Aorta (tissue), 5 donors: ENCODE measurements at places on chromosomes 7 and 10.

DNA sequence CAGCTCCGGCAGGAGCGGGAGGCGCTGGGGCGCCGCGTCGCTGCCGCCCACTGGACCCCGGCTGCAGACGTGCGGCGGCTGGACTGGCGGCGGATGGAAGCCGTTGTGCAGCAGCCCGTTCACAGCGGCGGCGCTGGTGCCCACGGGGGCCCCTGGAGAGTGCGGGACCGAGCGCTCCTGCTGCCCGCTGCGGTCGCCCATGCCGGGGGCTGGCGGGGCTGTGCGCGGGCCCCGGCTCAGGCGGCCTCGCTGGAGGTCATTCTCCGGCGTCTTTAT lies 413 bp downstream of the PANK1 start:
- no peak for DNase-seq

GRCh38 chr7:101740981-101741725 lies 76.3 kb upstream of the CUX1 start:
- no peak for DNase-seq

GRCh38 chr7:73830681-73831583 lies at the start of gene CLDN4:
CLDN4 (plus strand) TSS chr7:73830996; CDS start chr7:73831202, 206 bp downstream.
- DNase-seq = no peak

DNA sequence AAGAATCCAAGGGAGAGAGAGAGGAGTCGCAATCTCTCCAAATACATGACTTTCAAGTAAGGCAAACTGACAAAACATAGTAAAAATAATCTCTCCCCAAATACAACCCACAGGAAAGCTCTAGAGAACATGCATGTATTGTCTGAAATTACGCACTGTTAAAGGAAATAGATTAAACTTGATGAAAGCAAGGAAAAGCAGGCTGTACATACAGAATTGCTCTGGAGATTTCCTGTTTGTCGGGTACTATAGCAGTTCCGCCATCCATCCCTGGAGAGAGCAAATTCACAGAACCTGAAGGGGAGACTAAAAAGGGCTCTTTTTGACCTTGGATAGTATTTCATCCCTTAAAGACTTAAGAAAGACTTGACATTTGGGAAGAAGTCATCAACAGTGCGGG lies 170.2 kb upstream of the BET1 start:
- no peak for DNase-seq

GRCh38 chr10:102985811-102986210 lies 67.7 kb downstream of the CNNM2 start:
- DNase-seq = no peak

DNA sequence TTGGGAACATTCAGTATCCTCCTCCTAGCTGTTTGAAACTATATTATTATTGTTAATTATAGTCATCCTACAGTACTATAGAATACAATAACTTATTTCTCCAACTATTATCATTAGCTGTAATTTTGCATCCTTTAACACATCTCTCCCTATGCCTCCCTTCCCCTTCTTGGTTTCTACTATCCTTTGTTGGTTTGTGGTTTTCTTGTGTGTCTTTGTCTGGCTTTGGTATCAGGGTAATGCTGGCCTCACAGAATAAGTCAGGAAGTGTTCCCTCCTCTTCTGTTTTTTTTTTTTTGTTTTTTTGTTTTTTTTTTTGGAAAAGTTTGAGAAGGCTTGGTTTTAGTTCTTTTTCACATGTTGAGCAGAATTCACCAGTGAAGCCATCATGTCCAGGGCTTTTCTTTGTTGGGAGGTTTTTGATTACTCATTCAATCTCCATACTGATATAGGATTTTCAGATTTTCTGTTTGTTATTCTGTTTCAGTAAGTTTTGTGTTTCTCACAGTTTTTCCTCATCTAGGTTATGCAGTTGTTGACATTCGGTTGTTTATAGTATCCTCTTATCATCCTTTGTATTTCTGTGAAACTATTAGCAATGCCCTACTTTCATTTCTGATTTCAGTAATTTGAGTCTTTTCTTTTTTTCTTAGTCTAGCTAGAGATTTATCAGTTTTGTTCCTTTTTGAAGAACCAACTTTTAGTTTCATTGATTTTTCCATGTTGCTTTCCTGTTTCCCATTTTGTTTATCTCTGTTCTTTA lies 21.6 kb downstream of the C1GALT1 start:
- DNase-seq = no peak

- no peak for DNase-seq
Measured at GRCh38 chr10:110903280-110904278, 15.4 kb downstream of the BBIP1 start.
